ENCODE measurements at places on chromosomes 4 and X.
A peak's percentile ranks its signal among the peaks of the same experiment; 100 is the strongest.

- peak; percentile 31 for DNase-seq
These were observed 23.5 kb downstream of the TIGD2 start for GRCh38 chr4:89134775-89135319.

- no peak for DNase-seq
These were observed 359.4 kb downstream of the ARAP2 start for GRCh38 chr4:35884714-35885480.

GRCh38 chr4:186619088-186619487 is 63.7 kb upstream of the MTNR1A start:
- no peak for DNase-seq

DNA sequence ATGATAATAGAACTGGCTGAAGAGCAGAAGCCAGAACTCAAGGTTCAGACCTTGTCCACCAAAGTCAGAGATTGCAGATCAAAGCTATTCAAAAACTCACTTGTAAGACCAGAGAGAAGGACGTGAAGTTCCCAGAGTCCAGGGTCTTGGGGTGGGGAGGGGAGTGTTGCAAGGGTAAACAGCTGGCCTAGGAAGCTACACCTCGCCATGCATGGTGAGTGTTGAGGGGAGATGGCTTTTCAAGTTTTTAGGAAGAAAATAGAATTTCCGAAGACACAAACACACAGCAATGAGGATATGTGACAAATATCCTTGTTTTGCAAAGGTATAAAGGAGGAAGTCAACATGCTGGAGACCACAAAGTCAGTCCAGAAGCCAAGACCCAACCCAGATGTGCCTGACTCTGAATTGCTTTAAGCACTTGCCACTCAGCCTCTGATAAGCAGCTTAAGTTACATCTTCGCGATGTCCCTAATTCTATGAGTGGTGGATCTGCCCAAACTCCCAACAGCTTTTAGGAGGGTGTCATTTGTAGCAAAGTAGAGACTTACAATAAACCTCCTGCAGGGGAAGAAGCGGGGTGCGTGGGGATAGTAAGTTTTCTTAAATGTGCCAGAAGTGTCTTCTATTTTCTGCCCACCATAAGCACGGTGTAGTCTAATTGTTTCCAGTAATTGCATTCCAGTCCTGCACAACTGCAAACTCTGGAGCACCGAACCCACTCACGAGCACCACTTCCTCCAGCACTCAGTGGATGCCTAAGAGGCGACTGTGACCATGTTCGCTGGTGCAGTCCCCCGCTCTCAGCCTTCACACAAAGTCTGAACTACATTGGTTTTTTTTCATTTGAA is 26.5 kb downstream of the HAND2 start:
- no peak for DNase-seq

GRCh38 chrX:39957816-39958566 is 139.8 kb downstream of the BCOR start:
- no peak for DNase-seq

DNA sequence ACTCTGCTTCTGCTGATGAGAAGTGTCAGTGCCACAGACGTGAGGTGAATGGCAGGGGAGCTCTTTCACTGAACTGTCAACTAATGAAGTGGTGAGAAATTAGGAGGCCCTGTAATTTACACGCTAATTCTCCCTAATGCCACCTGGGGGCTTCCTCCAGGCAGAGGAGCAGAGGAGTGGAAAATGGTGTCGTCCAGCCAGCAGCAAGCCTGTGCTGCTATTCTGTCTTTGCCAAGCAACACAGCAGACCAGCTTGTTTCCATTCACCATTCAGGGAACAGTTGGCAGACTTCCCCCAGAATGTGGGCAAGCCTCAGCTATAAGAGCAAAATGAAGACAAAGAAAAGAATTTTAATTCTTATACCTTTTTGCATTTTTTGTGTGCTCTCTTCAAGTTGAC is 245.2 kb upstream of the TET2 start:
- DNase-seq = no peak

GRCh38 chr4:48139691-48140090 is 5.6 kb upstream of the TXK start:
- DNase-seq = no peak

GRCh38 chr4:148196164-148196563 is 246.1 kb downstream of the NR3C2 start:
- no peak for DNase-seq

DNA sequence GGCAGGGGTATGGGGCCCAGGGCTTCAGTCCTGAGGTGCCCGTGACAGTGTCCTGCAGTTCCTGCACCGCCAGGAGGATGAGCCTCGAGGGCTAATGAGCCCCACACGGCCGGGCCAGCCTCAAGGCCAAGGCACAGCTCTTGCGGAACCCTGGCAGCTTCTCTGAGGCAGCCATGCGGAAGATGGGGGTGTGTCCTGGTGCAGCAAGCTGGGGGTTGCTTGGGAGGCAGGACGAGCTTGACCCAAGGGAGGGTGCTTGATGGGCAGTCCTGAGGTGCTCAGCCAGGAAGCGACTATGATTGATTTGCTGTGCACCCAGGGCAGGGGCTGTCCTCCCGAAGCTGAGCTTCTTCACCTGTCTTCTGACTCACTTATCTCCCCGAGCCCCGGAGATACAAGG is 9.1 kb upstream of the FGFR3 start:
- no peak for DNase-seq

GRCh38 chr4:103493450-103494159 is 226.2 kb downstream of the TACR3 start:
- no peak for DNase-seq

DNA sequence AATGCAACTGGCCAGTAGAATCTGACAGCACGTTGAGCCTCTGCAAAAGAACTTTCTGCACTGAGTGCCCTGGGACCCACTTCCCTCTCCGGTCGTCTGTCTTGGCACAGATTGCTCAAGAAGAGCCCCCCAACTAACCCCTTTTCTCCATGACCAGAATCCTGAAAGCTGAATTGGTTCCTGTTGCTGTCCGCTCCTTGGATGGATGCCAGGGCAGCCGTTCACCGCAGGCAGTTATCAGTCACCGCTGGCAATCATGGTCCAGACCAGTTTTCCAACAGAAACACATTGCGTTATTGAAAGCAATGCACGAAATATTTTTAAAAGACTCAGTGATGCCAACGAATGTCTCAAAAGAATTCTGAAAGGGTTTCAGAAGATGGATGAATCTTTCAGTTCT is 733.7 kb upstream of the FRG1 start:
- no peak for DNase-seq

- DNase-seq = no peak
These were observed 39.0 kb downstream of the STX18 start for GRCh38 chr4:4502694-4503311.

DNA sequence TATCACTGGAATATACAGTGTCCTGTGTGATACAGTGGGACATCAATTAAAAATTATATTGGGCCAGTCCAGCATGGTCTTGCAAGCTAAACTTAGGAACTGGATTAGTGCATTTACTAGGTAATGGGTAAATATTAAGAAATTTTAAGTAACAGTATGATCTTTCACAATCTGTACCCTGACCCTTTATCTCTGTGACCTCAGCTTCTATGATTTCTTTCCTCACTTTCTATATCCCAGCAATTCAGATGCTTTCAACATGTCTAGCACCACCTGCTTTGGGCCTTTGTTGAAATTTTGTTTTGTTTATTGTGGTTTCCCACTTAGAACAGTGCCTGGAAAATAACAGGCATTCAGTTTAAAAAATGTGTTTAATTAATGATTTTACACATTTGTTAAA is 2295.4 kb downstream of the ARAP2 start:
- DNase-seq = no peak

GRCh38 chr4:150211016-150211415 is 132.8 kb downstream of the DCLK2 start:
- no peak for DNase-seq

- DNase-seq = no peak
These were observed 27.2 kb downstream of the EPGN start for GRCh38 chr4:74335341-74336021.

DNA sequence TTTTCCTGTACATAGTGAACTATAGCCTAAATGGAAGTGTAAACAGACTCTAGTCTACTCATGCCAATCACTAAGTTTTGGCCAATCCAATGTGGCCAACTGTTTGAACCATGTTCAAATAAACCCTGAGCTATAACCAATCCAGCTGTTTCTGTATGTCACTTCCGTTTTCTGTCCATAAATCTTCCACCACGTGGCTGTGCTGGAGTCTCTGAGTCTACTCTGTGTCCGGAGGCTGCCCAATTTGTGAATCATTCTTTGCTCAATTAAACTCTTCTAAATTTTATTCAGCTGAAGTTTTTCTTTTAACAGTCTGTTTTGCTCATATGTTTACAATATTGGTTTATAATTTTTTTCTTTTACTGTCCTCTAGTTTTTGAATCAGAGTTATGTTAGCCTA is 112.3 kb upstream of the BANK1 start:
- DNase-seq = no peak

All from NCI-H460 (cell line).